Stimulated activated CD8-positive, alpha-beta memory T cell treated with anti-CD3 and anti-CD28 coated beads, Interleukin-4, amount 100 ng/mL, for 1 hour (primary cell): ENCODE measurements at places on chromosomes 7 and 10.

- no peak for DNase-seq
Measured at GRCh38 chr7:23062452-23062851, 43.1 kb upstream of the KLHL7 start.

GRCh38 chr10:44990965-44991364, 9.8 kb upstream of the ZNF22 start:
- no peak for DNase-seq

DNA sequence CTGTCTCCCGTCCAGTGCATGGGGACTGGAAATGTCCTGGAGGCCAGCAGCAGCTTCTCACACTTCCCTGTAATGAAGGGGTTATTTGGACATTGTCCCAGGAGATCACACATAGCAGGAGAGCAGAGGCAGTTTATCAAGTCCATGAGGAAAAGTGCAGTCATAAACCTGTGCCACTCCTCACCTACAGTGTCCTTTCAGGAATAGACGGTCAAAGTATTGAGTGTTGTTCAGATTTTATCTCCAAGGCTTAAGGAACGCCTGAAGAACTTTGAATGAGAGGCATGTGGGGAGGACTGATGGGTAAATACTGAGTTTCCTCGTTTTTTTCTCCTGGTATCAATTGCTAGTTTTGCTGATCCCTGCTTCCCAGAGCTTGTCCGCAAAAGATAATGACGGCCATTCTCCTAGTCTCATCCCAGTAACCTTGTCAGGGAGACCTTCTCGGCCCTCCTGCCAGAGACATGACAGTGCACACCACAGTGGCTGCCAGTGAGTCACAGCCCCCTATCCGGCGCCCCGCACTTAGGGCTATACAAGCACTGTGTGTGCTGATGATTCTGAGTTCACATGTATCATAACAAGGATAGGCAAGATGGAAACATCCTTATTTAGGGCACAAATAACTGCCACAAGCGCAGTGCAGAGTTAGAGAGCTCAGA, 495.5 kb upstream of the MGMT start:
- DNase-seq = no peak

DNA sequence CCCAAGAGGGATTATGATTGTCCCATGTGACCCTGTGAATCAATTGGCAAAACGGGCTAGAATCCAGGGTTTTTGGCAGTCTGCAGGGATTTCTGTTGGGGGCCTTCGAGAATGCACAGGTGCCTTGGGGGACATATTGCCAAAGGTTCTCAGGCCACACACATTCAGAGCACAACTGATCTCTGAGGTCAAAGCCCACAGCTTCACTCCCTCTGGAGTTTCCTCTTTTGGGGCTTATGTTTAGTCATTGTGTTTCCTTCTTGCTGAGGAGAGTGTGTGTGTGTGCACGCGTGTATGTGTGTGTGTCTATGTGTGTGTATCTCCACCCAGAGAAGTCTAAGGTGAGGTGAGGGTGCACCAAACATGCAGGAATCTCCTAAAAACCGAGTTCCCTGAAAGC, 8.8 kb downstream of the PPIF start:
- DNase-seq = no peak

DNA sequence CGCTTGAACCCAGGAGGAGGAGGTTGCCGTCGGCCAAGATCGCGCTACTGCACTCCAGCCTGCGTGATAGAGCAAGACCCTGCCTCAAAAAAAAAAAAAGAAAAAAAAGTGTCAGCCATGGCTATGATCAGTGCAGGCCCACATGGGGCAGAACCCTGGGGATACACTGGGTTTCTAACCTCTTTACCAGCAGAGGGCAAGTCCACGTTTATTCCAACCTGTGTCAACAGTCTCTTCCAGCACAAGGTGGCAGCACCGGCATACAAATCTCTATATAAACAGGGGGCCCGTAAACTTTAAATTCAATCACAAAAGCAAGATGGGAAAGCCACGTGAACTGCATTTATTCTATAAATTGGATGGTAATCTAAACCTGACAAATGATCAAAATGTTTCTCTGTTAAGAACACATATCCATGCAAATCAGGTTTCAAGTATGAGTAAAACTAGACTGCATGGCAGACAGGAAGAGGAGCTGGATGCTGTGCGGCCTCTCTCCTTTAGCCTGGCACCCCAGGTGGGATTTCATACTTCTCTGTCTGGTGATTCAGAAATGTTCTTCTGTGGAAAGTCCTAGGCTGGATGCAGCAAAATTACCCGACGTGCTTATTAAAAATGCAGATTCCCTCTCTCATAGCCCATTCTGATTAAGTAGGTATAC, 60.0 kb upstream of the STEAP1B start:
- DNase-seq = peak; percentile 22

GRCh38 chr7:80646083-80646865, 7.8 kb downstream of the CD36 start:
- DNase-seq = no peak

GRCh38 chr7:76512941-76513816, 2.8 kb downstream of the UPK3B start:
- DNase-seq = no peak

GRCh38 chr10:96124230-96125141, 5.6 kb upstream of the ZNF518A start:
- DNase-seq = no peak

- DNase-seq = no peak
Measured at GRCh38 chr10:95262763-95263518, 27.9 kb downstream of the PDLIM1 start.

GRCh38 chr10:102868911-102869257, 386 bp upstream of the AS3MT start:
- DNase-seq = no peak

GRCh38 chr10:58638388-58638787, 125.7 kb downstream of the BICC1 start:
- no peak for DNase-seq

- DNase-seq = peak; percentile 21
Measured at GRCh38 chr7:138460649-138461607, 869 bp downstream of the TRIM24 start.

GRCh38 chr7:5450549-5451327, 27.1 kb upstream of the TNRC18 start:
- DNase-seq = peak; percentile 21

- no peak for DNase-seq
Measured at GRCh38 chr10:124014416-124015154, 78.8 kb downstream of the CHST15 start.

GRCh38 chr10:120131183-120131582, 238.7 kb downstream of the SEC23IP start:
- DNase-seq = no peak
